ENCODE measurements at places on chromosomes 2 and 18.

DNA sequence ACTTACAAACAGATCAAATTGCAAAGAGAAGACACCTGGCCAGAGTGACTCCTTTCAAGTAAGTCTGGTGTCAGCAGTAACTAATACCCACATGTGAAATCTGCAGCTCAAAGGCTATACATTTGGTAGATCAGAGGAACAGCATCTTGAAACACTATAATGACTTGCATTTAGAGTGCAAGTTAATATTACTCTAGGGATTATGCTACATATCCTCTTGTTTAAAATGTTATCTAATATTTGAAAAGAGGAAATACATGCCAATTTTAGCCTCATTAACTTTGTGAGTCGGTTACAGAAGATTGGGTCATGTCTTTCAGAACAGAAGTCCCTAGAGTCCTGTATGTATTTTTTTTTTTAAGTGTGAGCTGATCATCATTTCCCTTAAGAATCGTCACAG is 15.2 kb downstream of the LANCL1 start:
- no peak for DNase-seq

- no peak for DNase-seq
Observed at GRCh38 chr2:52391621-52392020, 1359.7 kb upstream of the NRXN1 start.

DNA sequence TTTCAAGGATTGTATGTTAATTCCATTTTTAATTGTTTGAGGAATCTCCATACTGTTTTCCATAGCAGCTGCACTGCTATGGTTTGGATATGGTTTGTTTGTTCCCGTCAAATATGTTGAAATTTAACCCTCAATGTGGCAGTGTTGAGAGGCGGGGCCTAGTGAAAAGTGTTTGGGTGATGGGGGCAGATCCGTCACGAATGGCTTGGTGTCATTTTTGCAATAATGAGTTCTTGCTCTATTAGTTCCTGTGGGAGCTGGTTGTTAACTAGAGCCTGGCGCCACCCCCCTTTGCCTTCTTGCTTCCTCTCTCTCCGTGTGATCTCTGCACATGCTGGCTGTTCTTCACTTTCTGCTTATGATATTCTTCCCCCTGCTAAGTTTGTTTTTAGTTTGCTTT is 71.4 kb upstream of the LDLRAD4 start:
- no peak for DNase-seq

DNA sequence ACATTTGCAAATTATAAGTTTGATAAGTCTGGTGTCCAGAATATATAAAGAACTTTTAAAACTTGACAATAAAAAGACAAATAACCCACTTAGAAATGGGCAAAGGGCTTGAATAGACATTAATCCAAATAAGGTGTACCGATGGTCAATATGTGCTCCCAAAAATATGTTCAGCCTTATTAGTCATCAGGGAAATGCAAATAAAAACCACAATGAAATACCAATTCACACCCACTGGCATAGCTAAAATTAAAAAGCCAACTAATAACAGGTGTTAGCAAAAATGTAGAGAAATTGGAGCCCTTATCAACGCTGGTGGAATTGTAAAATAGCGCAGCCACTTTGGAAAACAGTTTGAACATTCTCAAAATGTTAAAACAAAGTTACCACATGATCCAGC is 79.0 kb upstream of the SCG2 start:
- no peak for DNase-seq

- no peak for DNase-seq
Observed at GRCh38 chr2:86744152-86744551, 24.1 kb downstream of the RMND5A start.

GRCh38 chr18:48663931-48664847 is 125.4 kb downstream of the CTIF start:
- peak; percentile 25 for DNase-seq

DNA sequence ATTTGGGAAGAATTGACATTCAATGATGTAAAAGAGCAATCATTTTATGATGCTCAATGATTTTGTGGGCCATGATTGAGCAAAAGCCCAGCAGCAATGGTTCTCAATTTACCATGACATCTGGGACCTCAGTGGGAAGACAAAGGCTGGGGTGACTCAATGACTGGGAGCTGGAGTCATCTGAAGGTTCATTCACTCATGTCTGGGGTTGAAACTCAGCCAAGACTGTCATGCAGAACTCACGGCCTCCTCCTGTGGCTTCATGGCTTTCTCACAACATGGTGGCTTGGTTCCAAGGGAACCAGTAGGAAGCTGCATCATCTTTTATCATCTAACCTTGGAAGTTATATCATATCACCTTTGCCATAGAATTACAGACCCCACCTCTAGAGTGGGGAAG is 45.1 kb upstream of the CD226 start:
- DNase-seq, result no peak

DNA sequence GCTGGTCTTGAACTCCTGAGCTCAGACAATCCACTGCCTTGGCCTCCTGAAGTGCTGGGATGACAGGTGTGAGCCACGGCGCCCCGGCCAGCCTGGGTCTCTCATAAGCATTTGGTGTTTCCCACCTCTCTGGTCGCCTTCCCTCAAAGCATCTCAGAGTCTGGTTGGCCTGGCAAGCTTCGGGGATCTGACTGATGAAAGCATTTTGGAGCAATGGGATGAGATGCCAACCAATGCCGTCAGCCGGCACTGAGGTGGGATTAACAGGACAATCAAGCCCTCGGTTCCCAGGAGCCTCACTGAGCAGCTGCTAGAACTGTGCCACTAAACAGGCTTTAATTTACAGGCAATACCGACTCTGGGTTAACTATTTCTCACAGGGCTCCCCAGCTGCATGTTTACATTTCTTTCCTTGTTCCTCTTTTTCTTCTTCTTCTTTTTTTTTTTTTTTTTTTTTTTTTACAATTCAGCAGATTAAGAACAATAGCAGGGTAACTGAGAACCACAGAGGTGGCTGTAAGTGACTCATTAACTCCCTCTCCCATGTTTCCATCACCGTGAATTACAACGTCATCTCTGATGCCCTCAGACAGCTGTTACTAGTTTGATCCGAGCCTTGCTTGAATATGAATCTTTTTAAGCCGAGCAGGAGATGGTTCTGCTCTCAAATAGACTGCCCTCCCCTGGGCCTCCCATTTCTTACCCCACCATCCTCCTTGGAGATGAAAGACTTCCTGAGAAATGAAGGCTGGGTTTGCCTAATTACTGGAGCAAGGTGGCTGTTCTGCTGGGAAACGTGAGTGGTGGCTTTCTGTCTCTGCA is 37.9 kb downstream of the ODC1 start:
- no peak for DNase-seq

- no peak for DNase-seq
Observed at GRCh38 chr2:85439025-85439472, 20.5 kb downstream of the SH2D6 start.

DNA sequence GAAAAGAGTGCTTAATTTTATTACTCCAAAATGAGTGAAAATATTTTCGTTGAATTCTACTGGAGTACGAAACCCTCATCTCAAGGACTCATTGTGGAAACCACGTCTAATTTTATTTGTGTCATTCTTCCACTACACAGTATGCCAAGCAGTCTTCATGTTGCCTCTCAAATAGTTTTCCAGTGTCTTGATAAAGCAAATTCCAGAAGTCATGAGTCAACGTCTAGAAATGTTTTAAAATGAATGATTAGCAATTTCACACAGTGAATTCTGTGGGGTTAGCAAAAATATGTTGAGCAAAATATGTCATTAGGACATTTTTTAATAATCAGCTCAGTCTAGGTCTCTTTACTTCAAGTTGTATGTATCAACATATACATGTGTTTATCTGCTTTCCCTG is 865.5 kb downstream of the DSC3 start:
- no peak for DNase-seq

GRCh38 chr2:43399515-43400264 is 173.3 kb upstream of the ZFP36L2 start:
- no peak for DNase-seq

DNA sequence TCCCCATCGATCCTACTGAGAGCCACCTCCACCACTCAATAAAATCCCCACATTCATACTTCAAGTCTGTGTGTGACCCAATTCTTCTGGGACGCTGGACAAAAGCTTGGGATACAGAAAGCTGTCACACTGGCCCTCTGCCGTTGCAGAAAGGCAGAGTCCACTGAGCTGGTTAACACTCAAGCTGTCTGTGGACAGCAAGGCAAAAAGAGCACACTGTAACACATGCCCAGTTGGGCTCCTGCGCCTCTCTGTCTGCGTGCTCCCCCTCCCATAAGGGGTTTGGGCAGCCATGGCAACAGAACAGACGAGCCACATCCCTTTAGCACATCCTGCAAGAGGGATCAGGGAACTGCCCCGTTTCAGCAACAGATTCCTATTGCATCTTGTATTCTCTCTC is 106.9 kb upstream of the RGPD4 start:
- DNase-seq, result no peak

DNA sequence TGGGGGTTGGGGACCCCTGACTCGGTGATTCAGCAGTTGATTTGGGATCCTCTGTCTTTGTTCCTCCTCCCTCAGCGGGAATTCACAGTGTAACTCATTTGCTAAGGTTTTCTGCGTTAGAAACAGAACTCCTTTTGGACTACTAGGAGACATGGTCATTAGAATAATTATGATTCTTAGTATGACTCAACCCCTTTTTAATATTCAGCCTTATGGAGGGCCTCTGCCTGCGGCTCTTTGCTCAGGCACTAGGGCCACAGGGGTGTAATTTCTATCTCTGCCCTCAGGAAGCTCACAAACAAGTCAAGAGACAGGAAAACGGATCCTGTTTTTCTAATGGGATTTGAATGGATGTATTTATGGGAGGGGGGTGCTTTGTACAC is 117.4 kb downstream of the SPTBN1 start:
- no peak for DNase-seq

DNA sequence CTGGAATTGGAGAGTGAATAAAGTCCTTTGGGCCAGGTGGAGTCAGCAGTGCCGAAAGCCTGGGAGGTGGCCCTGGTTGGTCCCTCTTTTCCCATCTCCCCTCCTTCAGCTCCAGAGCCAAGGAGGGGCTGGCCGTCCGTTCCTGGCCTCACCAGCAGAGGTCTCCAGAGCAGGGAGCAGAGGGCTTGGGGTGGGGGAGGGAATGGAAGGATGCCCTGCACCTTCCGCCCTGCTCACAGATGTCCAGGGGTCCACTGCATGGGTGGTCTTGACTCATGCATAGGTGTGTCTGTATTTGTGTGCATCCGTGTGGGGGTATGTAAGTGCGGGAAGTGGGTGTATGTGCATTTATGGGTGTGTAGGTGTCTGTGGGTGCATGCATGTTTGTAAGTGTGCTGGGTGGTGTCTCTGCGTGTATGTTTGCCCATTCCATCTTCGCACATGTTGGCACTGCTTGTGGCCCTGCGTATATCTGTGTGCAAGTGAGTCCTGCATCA is 201.8 kb downstream of the ZFP36L2 start:
- DNase-seq, result peak; percentile 6

DNA sequence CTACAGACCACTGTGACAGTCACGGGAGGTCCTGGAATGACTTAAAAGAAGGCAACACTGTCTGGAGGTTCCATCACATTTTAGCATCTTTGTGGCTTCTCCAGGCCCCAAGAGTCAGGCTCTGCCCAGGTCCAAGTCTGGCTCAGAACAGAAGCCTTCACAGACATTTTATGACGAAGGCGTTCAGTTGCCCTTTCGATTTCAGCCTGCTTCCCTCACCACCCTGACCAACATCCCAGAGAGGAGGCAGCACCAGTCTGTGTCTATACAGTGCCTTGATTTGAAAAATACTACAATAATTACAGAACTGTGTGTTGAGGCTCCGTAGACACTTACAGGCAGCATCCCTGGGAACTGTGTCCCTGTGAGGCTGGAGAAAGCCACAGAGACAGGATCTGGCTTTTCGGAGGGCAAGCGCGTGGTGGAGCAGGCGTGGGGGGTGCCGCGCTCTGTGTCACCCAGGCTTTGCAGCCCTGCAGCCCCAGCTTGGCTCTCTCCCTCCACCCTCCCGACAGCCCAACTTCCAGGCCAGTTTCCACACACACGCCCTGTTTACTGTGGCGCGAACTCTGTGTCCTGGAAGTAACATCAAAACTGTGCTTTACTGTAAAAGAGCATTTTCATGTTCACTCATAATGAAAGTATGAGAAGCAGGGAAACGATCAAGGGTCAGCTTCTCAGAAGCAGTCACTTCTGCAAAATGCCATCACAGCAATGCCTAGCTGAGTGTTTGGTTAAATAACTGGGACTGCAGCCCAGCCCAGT is 153.5 kb upstream of the ALKAL2 start:
- DNase-seq, result no peak

- no peak for DNase-seq
Observed at GRCh38 chr2:95500854-95501253, 16.3 kb upstream of the TRIM43B start.

GRCh38 chr2:21047141-21048009 is 3.5 kb upstream of the APOB start:
- no peak for DNase-seq

All from activated effector memory CD4-positive, alpha-beta T cell treated with Interleukin-2 at 50 U/mL for 16 hours (primary cell).